ENCODE measurements at places on chromosomes 1 and 21. TPM values are rescaled to one million over a fixed set of nuclear protein-coding genes. Genes with fewer than 3 reads are reported as not detected.
A peak's percentile ranks its signal among the peaks of the same experiment; 100 is the strongest.

- DNase-seq, result no peak
Observed at GRCh38 chr1:93749894-93750301, 68.3 kb upstream of the BCAR3 start.

- DNase-seq, result peak; percentile 63
Observed at GRCh38 chr1:29136391-29136915, 12.8 kb upstream of the TMEM200B start.

GRCh38 chr1:182383934-182384333 is 7.7 kb downstream of the GLUL start:
- DNase-seq, result no peak

DNA sequence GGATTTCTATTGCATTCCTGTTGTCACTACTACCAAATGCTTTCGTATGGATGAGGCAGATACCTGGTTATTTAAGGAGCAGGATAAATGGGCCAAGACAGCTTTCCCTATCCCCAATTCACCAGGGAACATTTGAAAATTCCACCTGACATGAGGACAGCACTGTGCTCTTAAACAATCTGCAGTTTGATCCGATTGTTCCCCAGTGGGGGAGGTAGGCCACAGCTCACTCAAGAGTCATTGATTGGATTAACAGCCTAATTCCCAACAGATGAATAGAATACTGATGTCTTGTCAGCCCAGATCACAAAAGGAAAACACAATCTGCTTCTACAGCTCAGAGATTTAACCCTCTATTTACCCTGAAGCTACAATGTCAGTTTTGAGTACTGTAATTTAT is 123.9 kb downstream of the LHX4 start:
- DNase-seq, result no peak

DNA sequence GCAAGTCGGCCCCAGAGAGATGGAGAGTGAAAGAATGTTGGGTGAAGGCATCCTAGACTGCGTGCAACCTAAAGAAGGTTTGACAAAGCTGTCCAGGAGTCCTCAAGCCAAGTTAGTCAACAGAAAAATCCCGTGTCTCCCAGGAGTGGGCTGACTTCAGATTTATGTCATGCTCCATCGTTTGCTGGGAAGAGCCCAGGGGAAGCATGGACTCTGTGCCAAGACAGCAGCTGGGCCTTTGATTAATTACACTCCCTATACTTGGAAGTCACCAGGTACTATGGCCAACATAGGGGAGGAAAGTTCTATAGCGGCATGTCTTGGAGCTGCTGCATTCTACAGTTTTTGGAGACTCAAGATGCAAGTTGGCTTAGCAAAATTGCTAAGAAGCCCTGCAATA is 247.4 kb downstream of the KAZN start:
- DNase-seq, result no peak

DNA sequence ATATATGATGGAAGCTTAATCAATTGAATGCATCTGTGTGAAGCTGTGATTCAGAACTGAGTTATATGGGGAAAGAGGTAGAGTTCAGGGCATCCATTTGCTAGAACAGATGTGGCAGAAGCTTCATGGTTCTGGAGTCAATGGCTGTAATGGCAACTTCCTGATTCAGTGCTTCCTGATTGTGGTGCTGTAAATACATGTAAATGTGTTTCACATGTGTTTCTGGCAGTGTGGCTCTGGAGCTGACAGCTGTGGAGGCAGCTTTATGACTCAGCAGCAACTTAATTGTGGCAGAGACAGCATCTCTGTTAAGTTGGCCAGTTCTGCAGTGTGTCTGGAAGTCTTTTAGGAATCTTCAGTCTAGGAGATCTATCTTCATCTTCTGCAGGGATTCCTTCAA is 226.6 kb upstream of the ZRANB2 start:
- no peak for DNase-seq

- DNase-seq, result no peak
Observed at GRCh38 chr1:200979574-200980451, 43.7 kb downstream of the KIF21B start.

B3GALT2 gene
- 0.33 TPM for total RNA-seq

PTPN22 gene
- total RNA-seq, result 4.6 TPM

CRP gene
- 1.6 TPM for total RNA-seq

TSSK3 gene
- total RNA-seq, result 12.2 TPM

ATP5PF gene
- 37.6 TPM for total RNA-seq
